RPMI8226 (cell line): ENCODE measurements at places on chromosomes 11 and 22.

- no peak for DNase-seq
Measured at GRCh38 chr22:38453066-38453672, 1.8 kb downstream of the KCNJ4 start.

GRCh38 chr11:7321473-7322450 is 70.1 kb downstream of the SYT9 start:
- no peak for DNase-seq

DNA sequence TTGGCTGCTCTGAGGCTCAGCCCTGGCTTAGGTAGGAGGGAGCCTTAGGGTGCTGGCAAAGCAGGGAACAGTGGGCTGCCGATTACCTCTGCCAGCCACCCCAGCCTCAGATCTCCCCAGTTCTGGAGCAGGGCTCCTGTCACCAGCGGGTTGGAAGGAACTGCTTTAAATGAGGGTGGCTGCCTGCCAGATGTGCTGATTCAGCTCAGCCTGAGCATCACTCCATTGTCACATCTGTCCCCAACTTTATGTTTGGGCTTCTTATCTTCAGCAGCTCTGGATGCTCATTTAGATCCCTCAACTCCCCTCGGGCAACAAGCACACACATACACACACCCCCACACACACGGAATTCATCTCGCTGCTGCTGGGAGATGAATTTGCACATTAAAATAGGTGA is 16.9 kb upstream of the ANKK1 start:
- DNase-seq: no peak

DNA sequence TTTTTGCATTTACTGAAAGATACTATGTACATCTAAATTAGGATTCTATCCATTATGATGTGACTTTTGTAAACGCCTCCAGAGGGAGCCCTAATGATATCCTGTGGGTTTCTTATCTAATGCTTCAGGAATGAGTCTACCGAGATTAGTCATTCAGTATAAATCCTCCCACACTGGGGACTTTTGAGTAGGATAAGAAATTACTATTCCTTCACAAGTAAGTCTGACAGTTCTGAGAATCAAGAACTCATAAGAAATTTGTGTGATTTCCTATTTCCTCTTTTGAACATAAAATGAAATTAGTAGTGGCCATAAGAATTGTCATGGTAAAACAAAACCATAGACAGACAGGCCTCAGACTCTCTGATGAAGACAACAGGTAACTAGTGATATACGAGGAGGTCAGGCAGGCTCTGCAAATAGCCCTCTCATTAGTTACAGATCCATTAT is 10.0 kb upstream of the OR5M1 start:
- peak; percentile 42 for DNase-seq

GRCh38 chr22:20749453-20749852 is 24.5 kb upstream of the SERPIND1 start:
- peak; percentile 33 for DNase-seq

DNA sequence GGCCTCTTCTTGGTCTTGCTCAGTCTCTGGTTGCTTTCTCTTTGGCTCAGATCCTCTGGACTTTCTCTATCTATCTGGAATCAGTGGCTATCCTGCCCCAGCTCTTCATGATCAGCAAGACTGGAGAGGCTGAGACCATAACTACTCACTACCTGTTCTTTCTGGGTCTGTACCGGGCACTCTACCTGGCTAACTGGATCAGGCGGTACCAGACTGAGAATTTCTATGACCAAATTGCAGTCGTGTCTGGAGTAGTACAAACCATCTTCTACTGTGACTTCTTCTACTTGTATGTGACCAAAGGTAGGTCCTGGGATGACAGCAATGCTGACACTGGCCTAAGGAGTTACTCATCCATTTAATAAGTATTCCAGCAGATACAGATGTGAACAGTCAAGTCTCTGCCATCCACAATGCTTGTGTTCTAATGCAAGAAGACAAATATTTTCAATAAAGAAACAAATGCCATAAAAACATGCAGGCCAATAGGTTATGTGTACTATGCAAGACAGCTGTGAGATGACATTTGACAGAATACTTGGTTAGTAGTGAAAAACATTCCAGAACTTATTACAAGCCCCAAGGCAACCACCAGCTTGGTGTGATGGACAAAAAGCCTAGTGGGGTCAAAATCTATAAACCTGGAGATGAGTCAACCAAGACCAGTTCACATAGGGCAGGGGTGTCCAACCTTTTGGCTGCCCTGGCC is 13.4 kb downstream of the KDELR3 start:
- no peak for DNase-seq

DNA sequence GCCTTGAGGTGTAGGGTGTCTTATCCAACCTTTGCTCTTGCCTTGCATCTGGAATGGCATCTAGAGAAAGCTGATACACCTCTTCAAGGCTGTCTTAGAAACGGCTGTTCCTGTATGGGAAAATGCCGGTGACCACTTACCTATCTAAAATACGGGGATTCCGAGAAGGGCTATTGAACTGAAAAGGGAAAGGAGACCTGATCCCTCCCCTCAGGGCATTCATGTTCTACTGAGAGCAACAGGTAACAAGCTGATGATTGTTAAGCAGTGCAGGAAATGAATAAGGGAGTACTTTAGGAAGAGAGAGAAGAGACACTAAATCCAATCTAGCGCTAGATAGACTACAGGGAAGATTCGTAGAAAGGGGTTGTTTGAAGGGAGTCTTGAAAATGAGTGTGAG is 1388.1 kb downstream of the FAM181B start:
- no peak for DNase-seq

DNA sequence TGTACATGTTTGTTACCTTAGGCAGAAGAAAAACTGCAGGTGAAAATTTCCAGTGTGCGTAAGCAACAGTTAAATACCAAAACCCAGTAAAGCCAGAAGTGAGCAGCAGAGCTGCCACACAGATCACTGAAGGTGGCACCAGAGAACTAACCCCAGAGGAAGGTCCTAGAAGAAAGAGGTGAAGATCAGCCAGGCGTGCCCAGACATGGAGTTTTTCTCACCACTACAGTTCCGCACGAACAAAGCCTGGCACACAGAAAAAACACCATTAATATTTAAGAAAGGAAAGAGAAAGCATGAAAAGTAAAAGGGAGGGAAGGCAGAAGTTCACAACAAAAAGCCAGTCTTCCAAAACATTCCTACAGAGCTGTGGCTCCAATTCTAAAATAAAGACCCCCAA is 60.7 kb downstream of the STK33 start:
- no peak for DNase-seq

DNA sequence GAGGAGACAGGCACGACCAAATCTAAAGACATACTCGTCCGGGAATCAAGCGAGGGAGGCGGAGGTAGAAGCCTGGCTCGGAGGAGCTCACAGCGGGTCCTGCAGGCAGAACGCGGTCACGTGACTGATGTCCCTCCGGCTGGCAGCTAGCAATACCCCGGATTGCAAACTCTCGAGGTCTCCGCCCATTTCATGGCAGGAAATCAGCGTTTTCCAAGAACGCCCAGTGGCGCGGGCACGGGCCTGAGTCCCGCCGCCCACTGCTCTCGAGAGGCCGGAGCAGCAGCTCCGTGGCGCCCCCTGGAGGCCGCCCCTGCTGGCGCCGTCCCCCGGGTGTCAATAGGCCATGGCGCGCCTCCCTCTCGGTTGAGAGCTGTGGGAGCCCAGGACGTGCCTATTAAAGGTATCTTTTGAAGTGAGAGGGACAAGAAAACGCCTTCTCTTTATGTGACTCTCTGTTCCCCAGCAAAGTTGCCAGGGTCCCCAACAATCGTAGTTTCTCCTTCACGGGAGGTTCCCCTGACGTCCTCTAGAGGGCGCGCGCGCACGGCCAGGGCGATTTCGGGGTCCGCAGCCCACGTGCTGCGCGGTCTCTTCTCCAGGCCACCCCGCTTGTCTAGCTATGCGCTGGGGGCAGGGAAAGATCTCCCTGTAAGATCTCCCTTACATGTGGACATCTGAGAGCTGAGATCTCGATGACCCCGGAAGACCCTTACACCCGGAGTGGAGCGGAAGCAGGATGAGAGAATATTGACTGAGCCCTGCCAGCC is 37.3 kb upstream of the RBFOX2 start:
- peak; percentile 70 for DNase-seq

DNA sequence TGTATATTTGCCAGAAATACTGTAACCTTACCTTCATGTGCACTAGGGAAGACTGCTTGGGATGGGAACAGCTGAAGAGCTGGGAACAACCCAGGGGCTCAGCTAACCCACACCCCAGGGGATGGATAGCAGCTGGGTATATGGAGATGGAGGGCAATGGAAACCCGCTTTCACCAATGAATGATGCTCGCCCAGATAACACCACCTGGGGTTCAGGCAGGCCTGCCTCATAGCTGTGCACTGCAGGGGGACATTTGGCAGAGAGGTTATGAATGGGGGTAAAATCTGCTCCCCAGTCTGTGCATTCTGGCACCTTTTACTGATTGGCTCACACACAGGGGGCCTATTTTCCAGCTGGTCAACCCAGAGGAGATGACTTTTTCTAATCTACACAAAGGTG is 170.7 kb downstream of the CHST1 start:
- no peak for DNase-seq

DNA sequence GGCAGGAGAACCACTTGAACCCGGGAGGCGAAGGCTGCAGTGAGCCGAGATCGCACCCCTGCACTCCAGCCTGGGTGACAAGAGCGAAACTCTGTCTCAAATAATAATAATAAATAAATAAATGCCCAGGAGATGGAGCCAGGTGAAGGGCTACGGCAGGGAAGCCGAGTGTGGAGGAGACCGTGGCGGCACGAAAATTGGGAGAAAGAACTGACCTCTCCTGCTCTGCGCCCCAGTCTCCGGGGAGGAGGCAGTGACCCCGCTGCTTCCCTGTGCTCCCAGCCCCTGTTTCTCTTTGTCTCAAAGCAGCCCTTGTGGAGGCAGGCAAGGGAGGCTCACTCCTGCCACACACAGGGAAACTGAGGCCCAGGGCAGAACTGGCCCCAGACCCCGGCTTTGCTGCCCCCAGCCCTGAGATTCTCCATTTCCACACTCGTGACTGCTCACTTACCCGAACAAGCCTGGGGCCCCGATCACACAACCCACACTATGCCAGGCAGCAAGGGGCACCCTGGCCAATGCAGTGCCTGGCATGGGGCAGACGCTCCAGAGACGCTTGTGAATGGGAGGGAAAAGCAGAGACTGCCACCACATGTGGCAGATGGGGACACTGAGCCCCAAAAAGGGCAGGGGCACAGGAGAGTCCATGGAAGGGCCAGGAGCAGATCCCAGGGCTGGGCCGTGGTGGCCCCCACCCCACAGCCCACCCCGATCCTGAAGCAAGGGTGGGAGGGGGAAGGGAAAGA is 80.4 kb upstream of the PRR5 start:
- DNase-seq: no peak

GRCh38 chr11:76807206-76807875 is 24.2 kb downstream of the TSKU start:
- peak; percentile 90 for DNase-seq

DNA sequence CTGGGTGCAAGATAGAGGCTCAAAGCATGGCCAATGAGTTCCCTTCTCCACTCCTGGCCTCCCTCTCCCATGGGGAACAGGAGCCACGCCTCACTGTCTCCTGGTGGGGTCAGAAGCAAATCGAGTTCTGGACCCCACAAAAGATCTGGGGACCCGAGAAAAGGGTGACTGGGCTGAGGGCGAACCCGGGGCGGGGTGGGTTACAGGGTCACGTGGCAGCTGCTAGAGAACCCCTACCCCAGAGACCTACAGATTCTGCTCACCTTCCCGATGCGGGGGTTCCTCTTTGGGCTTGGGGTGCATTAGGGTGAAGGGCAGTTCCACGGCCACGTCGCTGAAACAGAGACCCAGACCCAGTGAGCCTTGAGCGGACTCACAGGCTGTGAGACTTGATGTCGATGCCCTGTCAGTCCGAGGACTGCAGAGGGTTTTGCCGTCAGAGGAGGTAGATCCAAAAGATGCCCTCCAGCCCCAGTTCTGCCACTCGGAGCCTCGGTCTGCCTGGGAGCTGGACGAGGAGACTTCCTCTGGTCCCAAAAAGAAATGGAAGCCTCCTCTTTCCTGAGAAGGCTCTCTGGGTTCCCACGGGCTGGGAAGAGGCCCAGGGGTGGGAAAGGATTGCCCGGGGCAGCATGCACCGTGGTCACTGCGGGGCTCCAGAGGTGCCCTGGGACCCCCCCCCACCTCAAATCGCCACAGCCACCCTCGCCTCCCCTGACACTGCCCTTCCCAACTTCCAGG is 28.2 kb downstream of the TPBGL start:
- DNase-seq: no peak

GRCh38 chr11:91850533-91851275 is 373.9 kb upstream of the FAT3 start:
- DNase-seq: no peak

DNA sequence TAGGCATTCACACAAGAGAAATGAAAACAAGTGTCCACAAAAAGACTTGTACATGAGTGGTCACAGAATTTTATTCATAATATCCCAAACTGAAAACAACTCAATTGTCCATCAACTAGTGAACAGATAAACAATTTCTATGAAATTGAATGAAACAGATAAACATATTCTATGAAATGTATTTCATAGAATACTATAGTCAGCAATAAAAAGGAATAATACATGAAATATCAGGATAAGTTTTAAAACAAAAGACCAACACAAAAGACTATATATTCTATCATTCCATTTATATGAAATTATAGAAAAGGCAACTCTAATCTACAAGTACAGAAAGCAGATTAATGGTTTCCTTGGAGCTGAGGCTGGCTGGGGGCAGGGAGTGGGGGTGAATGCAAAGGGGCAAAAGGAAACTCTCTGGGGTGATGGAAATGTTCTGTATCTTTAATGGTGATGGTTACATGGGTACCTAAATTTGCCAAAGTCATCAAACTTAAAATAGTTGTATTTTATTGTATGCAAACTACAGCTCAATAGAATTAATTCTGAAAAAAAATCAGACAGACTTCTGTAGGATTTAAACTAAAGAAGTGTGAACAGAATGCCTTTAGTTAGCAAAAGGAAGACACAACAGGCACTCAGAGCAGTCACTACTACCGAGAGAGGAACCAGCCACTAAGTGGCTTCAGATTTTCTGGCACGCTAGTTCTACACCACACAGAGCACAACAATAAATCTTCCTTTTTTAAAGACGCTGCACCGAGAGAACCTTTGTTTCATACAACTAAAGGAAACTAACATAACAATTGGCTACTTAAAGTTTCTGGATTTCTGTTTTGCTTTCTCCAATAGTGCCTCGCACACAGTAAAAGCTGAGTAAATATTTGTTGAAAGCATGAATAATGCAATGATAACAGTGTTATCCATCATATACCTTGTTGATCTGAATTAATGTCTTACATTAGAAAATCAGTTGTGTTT is 15.4 kb downstream of the CCDC34 start:
- DNase-seq: no peak

DNA sequence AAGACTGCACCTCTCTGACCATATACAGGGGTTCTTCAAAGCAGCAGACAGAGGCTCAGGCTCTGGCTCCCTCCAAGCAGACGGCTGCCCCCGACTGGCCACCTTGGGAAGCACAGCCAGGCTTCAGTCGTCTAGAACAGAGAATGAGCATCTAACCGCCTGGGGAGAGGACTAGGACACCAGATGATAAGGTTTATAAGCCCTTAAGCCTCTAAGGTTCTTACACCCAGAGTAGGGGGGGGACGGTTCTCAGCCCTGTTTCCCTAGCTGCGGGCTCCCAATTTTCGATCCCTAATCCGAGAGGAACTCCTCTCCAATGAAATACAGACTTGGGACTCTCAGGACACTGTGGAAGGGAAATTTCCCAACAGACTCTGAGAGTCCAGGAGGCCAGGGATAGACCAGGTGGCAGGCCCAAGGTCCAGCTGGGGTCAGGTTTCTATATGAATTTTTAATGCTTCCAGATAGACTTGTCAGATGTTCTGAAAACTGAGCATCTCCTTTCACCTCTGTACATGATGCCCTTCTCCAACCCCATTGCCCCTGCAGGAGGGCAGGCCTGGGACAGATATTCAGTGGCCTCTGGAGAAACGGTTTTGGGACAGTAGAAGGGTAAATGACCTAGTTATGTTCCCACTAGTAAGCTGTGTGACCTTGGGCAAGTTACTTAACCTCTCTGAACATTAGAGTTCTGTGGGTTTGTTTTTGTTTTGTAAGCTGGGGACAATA is 20.2 kb downstream of the RTN4RL2 start:
- peak; percentile 85 for DNase-seq
